ENCODE measurements at places on chromosomes 7 and 10. TPM values are rescaled to one million over a fixed set of nuclear protein-coding genes. Genes with fewer than 3 reads are reported as not detected.

- DNase-seq = no peak
These were observed 66.0 kb upstream of the SHH start for GRCh38 chr7:155878250-155878649.

- no peak for DNase-seq
These were observed 648.5 kb upstream of the NRP1 start for GRCh38 chr10:33982995-33983394.

- DNase-seq = no peak
These were observed 177.0 kb downstream of the GNAT3 start for GRCh38 chr7:80334908-80335307.

DNA sequence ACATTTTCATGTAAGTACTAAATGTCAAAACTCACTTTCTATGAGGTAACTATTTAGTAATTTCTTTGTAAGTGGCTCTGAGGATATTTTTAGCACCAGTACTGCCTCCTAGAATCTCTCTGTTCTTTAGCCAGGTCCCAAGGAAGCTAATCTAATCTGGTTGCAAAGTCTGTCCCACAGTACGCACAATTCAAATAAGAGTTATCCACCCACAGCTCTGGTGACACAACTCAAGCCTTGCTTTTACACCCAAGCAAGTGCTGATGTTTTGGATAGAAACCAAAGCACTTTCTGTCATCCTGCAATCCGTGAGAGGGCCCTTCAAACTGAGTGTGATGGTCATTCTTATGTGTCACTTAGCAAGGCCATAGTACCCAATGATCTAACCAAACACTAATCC lies 14.5 kb downstream of the GIMAP5 start:
- DNase-seq = no peak

ORC5 gene
- total RNA-seq = 90.7 TPM
